ENCODE measurements at places on chromosomes 6 and 20. TPM values are rescaled to one million over a fixed set of nuclear protein-coding genes. Genes with fewer than 3 reads are reported as not detected.

- no peaks in the 10 kb centered on the region for H3K4me1 ChIP-seq
- no peaks in the 10 kb centered on the region for H3K36me3 ChIP-seq
- DNase-seq: no peak
- H3K27me3 ChIP-seq: no peaks in the 10 kb centered on the region
These were observed 7.8 kb downstream of the CUL9 start for GRCh38 chr6:43189776-43190304.

DNA sequence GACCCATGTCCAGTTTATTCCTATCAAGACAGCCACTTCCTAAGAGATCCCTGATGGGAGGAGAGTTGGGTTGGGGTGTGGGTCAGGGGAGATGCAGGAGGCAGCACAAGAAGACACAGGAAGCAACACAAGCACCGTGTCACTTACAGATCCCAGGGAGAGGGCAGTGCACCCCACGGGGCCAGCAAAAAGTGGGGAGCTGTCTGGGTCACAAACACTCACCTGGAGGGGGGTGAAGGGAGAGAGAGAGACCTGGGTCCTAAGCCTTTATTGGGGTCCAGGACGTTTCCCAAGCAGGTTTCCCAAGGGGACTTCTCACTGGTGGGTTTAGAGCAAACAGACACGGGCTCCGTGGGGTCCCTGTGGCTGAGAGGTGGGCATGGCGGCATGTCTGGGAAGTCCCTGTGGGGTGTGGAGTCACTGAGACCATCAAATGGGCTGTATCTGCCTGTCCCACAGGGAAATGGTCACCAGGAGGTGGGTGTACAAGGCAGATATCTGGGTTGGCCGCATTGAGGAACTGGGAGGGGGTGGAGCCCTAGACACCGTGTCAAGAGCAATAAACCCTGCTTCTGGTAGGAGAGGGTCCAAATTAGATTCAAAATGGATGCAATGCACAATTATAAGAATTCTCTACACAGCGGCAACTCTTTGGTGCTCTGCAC is 1.6 kb upstream of the CD93 start:
- H3K4me1 ChIP-seq: no peaks in the 10 kb centered on the region
- H3K27ac ChIP-seq: no peak overlapping the region
- H3K36me3 ChIP-seq: no peaks in the 10 kb centered on the region
- H3K4me3 ChIP-seq: no peak overlapping the region
- H3K27me3 ChIP-seq: no peaks in the 10 kb centered on the region

DNA sequence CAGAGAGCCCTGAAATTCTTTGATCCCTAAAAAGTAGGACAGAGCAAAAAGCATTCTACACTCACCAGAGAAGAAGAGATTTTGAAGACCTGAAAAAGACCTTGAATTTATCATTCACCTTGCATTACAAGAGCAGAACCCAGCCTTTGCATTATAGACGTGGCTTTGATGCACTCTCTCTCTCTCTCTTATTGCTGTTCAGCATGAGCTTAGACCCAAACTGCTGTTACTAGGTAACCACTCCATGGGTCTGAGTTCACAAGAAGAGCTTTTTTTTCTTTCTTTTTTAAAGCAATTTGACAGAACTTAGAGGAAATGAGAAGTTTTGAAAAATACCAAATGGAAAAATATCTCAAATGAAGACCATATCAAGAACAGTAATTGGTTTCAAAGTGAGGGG is 44.4 kb downstream of the COL9A1 start:
- H3K27ac ChIP-seq: no peak overlapping the region
- DNase-seq: no peak
- no peaks in the 10 kb centered on the region for H3K4me1 ChIP-seq
- no peaks in the 10 kb centered on the region for H3K27me3 ChIP-seq
- H3K4me3 ChIP-seq: no peak overlapping the region
- H3K36me3 ChIP-seq: no peaks in the 10 kb centered on the region

DNA sequence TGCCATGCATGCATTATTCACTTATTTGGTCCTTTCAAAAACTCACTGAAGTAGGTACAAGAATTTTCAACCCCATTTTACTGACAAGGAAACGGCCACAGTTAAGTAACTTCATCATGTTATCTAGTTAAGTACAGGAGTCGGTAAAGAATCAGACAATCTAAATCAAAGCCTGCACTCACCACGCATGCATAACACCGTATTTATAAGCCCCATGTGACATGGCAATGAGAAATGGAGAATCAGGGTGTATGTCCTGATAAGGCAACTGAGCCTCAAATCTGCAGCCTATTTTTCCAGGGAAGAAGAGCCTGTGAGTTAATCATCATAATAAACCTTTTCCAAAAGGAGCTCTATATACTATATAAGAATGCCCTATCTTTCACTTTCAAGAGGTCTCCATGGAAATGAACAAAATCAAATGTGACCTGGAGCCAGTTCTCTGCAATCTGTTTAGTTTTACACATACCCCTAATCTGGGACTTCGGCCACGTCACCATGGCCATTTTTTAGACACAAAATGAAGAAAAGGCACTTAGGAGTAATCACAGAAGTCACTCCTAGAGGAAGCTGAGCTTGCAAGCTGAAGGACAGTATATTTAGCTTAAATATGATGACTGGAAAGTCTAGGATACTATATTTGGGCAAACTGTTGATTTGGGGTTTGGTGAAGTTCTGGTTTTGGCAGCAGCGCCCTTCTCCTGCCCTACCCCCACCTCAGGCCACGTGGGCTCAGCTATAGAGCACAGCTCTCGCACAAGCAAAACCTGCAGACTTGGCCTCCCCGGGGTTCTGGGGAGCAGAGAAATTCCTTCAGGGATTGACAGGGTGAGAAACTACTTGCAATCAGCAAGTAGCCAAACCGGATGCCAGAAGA is 19.2 kb downstream of the TRAM2 start:
- peak overlapping the region; percentile 76 for H3K27ac ChIP-seq
- no peaks in the 10 kb centered on the region for H3K36me3 ChIP-seq

- DNase-seq: no peak
- no peak overlapping the region for H3K27ac ChIP-seq
- no peaks in the 10 kb centered on the region for H3K36me3 ChIP-seq
- no peak overlapping the region for H3K4me3 ChIP-seq
- no peaks in the 10 kb centered on the region for H3K4me1 ChIP-seq
These were observed 107.2 kb upstream of the SIRPA start for GRCh38 chr20:1788044-1788443.

- H3K27ac ChIP-seq: no peak overlapping the region
- no peaks in the 10 kb centered on the region for H3K4me1 ChIP-seq
- H3K27me3 ChIP-seq: no peaks in the 10 kb centered on the region
- DNase-seq: no peak
- no peaks in the 10 kb centered on the region for H3K36me3 ChIP-seq
These were observed 229.6 kb downstream of the MMUT start for GRCh38 chr6:49233483-49233882.

SYNDIG1 gene
- polyA plus RNA-seq: 2.3 TPM

ORC3 gene
- 19.6 TPM for polyA plus RNA-seq

LIME1 gene
- polyA plus RNA-seq: 20.2 TPM

TRPC4AP gene
- 102 TPM for polyA plus RNA-seq

Data from hepatocyte (in vitro differentiated cells).